ENCODE measurements at places on chromosomes 4 and X.
A peak's percentile ranks its signal among the peaks of the same experiment; 100 is the strongest.

GRCh38 chr4:71254451-71255012 lies 84.3 kb upstream of the SLC4A4 start:
- DNase-seq, result no peak

DNA sequence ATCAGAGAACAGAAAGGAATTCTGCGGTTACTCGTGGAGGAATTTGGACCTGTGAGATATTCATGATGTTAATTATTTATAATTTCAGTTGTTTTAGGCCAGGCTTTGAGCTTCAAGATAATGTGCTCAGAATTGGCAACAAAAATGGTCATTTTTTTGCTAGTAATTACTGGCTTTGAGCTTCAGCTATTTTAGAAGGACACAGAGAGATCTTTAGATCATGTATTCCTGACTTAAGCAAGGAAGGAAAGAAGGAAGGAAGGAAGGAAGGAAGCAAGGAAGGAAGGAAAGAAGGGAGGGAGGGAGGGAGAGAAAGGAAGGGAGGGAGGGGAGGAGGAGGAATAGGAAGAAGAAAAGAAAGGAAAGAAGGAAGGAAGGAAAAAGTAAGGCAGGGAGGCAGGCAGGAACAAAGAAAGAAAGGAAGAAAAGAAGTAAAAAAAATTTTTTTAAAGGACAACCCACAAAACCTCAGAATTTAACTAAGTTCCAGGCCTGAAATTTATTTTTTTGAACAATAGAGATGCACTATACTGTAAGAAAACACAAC lies 277.9 kb upstream of the KLF3 start:
- no peak for DNase-seq

- peak; percentile 47 for DNase-seq
Observed at GRCh38 chrX:19544693-19545305, 29.5 kb upstream of the MAP3K15 start.

- DNase-seq, result no peak
Observed at GRCh38 chr4:116332508-116332907, 752.9 kb downstream of the TRAM1L1 start.

DNA sequence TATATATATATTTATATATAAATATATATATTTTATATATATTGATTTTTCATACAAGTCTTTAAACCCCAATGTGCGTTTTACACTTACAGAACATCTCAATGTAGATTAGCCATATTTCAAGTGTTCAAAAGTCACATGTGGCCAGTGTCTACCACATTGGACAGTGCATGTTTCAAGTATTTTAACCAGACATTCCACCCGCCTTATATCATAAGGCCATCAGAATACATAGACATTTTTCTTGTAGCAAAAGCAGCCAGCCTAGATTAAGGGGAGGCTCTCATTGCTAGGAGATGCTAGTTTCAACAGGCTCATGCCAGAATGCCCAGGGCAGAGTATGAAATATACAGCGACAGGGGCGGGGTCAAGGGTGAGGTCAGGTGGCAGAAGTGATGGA lies 202.0 kb downstream of the NR3C2 start:
- no peak for DNase-seq

DNA sequence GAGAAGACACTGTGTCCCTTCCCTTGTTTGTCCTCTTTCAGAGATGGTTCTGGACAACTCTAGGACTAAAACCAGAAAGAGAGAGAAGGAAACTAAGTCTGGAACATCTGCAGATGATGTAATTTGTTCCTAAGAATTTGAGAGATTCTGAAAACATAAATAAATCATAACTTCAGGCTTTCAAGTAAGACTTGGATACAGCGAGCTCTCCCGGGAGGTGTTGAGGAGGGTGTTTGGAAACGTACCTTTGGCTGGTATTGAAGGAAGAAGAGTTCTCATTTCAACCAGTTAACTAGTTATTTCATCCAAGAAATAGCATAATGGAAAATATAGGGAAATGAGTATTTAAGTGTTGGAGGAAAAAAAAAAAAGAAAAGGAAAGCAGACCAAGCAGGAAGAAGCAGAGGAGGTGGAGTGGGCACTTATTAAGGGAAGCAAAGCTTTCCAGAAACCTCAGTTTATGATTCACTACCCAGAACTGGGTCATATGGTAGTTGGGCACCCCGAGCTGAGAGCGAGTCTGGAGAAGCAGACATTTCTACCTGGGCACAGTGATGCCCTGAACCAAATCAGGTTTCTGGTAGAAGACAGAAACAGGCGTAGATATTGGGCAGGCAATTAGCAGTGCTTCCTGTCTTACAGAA lies 26.9 kb downstream of the CCNG2 start:
- DNase-seq, result no peak

- DNase-seq, result peak; percentile 39
Observed at GRCh38 chrX:103688946-103689345, 2.4 kb upstream of the MORF4L2 start.

- no peak for DNase-seq
Observed at GRCh38 chr4:76947369-76947768, 2.2 kb upstream of the SEPTIN11 start.

DNA sequence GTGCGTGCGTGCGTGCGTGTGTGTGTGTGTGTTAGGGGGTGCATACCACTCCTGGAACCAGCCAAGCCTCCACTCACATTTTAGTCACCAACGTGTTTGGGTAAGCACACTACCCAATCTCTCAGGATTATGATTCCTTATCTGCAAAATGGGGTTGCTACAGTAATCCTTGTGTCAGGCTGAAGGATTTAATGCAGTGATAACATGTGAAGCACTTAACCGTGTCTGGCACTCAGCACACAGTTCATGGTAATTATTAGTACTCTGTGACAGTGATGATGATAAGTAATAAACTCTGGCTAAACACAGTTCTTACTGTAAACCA lies 57.3 kb downstream of the CLDN22 start:
- no peak for DNase-seq

DNA sequence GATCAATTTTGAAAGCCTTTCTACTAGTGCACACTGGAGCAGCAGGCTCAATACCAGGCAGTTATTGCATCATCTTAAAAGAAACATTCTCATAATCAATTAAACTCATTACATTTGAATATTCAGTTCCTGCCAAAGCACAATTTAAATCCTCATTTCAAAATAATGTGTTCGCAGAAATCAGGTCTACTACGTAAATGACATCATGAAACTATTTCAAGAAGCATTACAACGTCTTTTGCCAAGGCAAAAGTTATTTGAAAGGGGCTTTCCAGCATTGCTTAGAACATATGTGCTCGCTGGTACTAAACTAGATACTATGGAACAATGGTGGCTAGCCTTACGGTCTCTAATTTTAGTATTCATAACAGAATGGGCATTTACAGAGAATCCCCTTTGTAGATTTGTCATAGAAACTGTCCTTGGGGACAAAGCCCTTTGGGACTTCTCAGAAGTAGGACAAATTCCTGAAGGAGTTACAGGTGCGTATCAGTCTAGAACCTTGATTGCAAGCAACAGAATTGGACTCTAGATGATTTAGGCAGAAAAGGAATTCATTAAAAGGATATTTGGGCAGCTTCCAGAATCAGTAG lies 27.6 kb upstream of the HUWE1 start:
- DNase-seq, result no peak

DNA sequence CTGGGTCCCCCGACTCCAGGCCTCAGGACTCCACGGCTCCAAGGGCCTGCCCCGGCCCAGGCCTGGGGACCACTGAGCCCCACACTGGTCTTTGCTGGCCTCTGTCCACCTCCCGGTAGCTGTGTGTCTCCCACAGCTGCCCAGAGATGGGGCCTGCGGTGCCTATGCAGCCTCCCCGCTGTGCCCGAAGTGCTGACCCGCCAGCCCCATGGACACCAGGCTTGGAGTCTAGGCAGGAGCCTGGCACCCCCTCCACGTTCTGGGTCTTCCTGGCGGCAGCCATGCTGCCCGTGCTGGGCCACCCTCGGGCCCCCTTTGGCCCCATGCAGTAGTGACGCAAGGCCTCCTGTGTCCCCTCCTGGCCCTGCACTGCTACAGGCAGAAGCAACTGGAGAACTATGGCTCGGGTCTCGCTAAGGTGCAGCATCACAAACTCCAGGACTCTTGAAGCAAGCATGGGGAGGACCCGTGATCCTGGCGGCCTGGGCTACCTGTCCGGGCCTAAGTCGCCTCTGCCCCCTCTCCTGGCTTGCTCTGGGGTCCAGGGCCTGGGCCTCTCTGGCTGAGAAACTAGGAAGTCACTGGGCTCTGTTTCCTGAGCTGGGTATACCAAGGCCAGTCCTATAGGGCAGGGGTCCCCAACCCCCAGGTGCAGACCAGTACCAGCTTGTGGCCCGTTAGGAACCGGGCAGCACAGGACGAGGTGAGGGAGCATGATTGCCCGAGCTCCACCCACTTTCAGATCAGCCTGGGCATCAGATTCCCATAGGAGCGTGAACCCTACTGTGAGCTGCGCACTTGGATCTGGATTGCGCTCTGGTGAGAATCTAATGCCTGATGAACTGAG lies 917 bp downstream of the MYL5 start:
- DNase-seq, result no peak

DNA sequence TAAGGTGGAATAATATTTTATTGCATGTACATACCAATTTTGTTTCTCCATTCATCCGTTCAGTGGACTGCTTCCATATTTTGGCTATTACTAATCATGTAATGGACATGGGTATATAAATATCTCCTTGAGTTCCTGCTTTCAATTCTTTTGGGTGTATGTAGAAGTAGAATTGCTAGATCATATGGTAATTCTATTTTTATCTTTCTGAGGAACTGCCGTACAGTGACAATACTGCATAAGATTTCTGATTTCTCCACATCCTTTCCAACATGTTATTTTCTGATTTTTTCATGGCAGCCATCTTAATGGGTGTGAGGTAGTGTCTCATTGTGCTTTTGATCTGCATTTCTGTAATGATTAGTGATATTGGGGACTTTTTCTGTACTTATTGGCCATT lies 19.2 kb downstream of the ALPK1 start:
- DNase-seq, result no peak

GRCh38 chr4:8079916-8080753 lies 78.5 kb downstream of the ABLIM2 start:
- DNase-seq, result no peak

DNA sequence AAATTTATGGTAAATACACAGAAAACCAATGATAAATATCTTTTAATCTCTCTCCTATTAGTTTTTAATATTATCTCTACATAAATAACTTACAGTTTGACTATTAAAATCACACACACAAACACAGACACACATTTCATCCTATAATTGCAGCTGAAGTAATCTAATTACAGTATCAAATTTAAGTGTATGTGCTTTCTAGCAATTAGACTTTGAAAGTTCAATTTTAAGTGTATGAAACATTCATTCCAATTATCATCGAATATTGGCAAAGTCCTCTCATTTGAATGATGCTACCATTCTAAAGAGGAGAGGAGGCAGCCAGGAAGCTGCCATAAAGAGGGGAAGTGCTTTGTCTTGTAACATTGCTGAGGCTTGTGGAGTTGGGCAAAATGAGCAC lies 221.2 kb upstream of the PABPC4L start:
- no peak for DNase-seq

DNA sequence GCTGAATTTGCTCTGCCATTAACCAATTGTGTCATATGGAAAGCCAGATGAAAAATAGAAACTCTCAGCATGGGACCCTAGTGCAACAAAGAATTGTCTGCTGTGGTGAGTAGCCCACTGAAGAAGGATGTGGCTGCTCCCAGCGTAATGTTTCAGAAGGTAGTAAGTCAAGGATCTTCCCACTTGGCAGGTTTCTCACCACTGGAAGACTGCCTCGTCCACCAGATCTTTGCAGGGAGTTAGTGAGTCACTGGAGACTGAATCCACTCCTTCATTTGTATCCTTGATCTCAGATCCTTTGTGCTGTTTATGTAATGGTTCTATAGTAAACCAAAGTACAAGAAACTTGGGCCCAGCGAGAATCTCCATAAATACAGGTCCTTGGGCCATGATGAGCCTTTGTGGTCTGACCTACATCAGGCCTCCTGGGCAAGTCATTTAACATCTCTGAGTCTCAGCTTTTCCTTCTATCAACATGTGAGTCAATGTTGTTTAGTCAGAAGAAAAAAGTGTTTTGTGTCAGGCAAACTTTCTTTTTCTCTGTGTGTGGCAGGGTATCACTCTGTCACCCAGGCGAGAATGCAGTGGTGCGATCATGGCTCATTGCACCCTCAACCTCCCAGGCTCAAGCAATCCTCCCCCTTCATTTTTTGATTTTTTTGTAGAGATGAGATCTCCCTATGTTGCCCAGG lies 78.0 kb upstream of the CCDC160 start:
- DNase-seq, result no peak

DNA sequence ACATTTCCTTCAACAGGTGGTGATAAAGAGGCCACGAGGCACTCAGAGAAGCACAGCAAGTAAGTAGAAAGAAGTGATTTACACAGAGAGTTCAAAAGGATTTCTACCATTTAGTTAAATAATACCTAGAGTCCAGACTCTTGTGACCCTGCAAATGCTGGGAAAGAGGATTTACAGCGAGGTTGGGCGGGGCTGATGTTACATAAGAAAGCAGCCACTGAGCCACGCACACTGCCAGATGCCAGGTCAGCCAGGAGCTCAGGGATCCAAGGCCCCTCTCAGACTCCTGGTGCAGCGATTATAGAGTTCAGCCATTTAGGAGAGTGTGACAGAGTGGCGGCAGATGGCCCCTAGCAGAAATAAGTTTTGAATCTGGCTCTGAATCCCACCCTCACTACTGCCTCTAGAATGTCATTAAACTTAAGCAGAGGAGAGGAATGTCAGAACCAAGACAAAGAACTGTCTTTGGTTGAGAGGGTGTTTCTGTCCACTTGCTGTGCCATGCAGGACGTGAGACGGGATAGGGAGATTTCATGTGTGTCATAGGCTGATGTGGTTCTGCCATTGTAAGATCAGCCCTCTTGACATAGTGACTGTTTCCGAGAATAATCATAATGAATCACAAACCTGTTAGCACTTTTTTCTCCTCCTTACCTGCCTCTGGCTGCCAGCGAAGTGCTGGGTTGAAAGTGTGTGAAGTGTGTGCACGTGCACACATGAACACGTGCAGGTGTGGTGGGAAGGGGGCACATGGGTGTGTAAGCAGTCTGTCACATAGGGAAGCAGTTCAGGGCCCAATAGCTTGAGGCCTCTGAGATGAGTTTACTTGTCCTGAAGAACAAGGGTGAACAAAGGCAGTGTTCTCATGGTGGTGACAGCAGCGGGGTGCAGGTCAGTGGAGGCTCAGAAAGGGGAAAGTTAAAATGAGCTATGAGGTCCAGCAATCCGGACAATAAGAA lies 50.1 kb downstream of the MFAP3L start:
- DNase-seq, result no peak

DNA sequence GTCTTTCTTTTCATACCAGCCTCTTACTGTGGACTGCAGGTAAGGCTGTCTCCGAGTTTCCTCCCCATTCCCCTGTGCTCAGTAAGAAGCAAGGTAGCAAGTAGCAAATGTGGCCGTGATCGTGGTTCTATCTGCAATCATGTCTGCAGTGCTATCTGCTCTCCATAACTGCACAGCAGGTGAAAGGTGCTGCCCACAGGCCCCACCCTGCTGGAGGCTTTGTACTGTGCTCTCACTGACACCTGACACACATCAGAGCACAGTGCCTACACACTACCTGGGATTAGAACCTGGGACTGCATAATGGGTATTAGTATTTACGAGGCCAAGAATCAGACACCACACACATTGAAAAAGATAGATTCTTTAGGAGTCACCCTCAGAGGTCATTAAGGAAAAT lies 15.3 kb downstream of the PGRMC1 start:
- DNase-seq, result no peak

- peak; percentile 39 for DNase-seq
Observed at GRCh38 chr4:72302981-72303704, 265.9 kb downstream of the ADAMTS3 start.
